ENCODE measurements at places on chromosomes 3 and 15.

- DNase-seq, result no peak
Measured at GRCh38 chr3:98581474-98581873, 11.9 kb downstream of the CPOX start.

DNA sequence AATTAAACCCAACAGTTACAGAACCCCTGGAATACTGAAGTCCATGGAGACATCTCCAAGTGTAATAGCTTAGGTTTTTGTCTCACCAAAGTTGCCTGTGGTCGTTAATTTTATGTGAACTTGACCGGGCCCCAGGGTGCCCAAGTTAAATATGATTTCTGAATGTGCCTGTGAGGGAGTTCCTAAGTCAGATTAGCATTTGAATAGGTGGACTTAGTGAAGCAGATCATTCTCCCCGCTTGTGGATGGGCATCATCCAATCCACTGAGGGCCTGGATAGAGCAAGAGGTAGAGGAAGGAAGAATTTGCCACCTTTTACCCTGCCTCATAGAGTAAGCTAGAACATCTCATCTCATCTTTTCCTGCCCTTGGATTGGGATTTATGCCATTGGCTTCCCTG, 203.0 kb downstream of the MYRIP start:
- no peak for DNase-seq

- DNase-seq, result no peak
Measured at GRCh38 chr3:58261954-58262666, 24.5 kb downstream of the ABHD6 start.

GRCh38 chr15:75091814-75092213, 68.4 kb downstream of the PPCDC start:
- no peak for DNase-seq

DNA sequence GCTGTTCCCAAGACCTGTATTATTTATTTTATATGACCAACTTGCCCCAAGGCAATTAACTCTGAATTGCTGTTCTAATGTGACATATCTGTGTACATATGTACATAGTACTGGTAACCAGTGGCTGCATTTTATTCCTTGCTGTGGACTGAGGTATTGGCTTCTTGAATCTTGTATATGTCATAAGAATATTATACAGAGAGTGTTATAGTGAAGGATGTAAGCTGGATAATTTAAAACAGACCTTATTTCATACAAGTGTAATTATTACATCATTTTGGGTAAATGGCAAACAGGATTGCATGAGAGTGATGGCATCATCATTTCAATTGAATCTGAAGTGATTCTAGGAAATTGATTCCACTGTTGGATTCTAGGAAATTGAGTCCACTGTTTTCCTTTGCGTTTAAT, 32.9 kb downstream of the B3GALNT1 start:
- DNase-seq, result no peak

GRCh38 chr3:43858294-43858701, 167.6 kb downstream of the ABHD5 start:
- DNase-seq, result no peak

DNA sequence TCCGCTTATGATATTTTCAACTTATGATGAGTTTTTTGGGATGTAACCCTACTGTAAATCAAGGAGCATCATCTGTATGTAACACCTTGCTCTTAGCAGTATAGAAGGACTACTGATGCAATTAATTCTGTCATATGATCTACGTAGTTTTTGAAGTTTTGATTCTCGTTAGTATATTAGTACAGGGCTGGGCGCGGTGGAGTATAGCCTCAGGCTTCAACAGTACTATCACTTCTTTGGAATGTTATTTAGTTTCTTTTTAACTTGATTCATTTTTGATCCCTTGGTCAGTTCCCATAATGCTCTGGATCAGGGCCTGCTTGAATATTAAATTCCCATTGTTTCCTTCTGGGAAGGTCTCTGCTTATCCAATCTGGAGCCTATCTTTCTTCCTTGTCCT, 23.9 kb upstream of the AP4E1 start:
- no peak for DNase-seq

DNA sequence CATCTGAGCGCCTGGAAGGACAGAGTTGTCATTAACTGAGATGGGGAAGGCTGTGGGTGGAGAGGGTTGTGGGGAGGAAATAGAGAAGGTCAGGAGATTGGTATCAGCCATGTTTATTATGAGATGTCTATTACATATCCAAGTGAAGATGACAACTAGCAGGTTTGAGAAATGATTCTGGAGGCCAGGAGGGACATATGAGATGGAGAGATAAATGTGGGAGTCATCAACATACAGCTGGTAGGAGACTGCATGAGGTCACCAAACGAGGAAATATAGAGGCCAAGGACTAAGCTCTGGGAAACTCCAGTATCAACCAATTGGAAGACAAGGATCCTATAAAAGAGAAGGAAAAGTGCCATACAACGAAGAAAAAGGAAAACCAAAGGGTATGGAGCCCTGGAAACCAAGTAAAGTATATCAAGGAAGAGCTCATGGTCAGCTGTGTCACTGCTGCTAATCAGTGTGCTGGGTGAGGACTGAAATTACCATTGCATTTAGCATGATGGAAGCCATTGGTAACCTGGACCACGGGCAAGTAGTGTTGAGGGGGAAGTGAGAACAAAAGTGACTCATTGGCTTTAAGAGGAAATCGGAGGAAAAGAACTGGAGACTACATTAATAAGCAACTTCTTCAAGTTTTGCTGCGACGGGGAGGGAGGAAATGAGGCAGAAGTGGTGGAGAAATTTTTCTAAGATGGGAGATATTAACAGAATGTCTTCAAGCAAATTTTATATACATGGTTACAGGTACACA, 14.0 kb upstream of the UACA start:
- DNase-seq, result no peak

DNA sequence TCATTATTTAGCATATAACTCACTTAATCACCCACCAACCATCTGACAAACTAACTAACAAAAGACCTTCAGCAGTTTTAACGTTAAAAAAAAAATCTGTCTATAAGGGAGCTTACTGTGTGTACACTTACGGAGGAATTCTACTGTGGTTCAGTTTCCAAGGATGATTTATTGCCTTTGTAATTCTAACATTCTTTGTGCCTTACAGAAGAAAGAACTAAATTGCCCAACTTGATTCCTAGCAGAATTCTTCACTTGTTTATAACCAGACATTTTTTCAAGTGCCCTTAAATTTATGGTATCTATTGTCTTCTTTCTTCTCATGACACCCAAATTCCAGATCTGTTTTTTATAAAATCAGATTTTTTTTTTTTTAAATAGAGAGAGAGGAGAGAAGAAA, 119.7 kb upstream of the IGSF10 start:
- DNase-seq, result no peak

DNA sequence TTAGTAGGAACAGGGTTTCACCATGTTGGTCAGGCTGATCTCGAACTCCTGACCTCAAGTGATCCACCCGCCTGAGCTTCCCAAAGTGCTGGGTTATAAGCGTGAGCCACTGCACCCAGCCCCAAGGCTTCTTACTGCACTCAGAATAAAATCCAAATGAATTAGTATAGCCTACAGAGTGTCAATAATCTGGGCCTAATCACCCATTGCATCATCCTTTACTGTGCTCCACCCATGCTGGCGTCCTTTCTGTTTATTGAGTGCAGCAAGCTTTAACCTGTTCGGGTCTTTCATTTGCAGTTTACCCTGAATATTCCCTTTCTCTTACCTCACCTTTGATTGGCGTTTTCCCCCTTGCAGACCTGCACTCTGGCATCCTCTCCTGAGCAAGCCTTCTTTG, 77.7 kb downstream of the CEP63 start:
- DNase-seq, result no peak

- no peak for DNase-seq
Measured at GRCh38 chr3:10945683-10946287, 46.8 kb upstream of the SLC6A1 start.

GRCh38 chr3:45145681-45146614, at the start of gene CDCP1:
Gene CDCP1, minus strand, starts transcription at chr3:45146378. Its CDS starts 91 bp downstream, at chr3:45146287.
- DNase-seq, result no peak

DNA sequence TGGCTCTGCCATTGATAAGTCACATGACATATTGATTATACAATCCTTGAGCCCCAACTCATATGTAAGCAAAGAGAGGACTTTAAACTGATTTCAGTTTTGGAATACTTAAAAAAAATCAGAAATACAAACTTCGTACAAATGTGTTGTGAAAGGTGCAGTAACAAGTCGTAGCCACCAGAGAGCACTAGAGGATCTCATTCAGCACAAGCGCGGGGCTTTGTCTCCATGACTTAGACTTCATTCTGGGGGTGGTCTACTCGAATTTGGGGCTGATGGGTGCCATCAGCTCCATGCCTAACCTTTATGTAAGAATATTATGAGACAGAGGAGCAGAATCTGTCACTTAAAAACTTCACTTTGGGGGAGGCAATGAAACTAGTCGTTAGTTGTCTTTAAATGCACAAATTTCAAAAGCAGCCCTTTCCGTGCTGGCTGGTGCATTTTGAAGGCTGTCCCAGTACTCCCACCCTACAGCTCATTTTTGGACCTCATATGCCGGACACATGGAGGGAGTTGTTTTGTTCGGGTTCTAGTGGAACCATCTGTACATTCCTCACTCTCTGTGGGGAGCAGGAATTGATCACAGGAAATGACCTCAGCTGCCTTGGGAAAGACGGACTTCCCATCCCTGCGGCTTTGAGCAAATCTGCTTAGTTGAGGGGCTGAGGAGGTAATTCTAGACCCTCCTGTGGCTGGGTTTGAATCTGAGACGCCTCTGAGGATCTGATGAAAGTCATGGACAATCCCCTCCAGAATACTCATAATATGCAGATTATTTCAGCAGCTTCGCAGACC, 27.5 kb upstream of the MASP1 start:
- no peak for DNase-seq

GRCh38 chr15:52424856-52425431, 103.7 kb downstream of the MYO5A start:
- no peak for DNase-seq

DNA sequence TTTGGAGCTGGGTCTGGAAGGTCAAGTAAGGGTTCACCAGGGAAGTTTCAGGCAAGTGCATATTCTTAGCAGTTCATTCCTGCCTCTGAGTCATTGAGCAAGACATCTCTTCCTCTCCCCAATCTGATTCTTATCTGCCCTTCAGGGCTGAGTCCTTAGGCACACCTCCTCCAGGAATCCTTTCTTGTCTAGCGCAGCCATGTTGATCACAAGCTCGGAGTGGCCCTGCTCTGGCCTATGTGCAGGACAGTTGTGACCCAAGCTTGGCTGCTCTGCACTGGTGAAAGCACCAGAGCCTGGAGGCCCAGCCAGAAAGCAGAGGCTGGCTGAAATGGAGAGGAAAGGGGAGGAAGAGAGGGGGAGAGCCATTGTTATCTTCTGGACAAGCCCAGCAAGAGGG, 30.9 kb upstream of the MRPS22 start:
- DNase-seq, result no peak

DNA sequence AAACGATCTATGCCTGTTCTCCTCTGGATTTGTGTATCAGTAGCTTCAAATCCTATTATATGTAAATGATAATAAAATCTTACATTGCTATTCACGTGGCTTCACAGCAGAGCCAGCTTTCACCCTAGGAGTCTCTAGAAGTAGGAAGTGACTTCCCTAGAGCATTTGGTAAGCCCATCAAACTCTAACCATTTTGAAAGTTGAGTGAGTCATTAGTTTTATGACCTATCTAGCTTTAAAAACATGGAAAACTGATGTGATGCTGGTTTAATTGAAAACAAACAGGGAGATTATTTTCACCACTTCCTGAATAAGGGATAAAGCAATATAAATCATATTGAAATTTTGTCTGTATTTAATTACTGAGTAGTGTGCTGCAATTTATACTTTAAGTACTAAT, 275.2 kb downstream of the EPHA6 start:
- no peak for DNase-seq

DNA sequence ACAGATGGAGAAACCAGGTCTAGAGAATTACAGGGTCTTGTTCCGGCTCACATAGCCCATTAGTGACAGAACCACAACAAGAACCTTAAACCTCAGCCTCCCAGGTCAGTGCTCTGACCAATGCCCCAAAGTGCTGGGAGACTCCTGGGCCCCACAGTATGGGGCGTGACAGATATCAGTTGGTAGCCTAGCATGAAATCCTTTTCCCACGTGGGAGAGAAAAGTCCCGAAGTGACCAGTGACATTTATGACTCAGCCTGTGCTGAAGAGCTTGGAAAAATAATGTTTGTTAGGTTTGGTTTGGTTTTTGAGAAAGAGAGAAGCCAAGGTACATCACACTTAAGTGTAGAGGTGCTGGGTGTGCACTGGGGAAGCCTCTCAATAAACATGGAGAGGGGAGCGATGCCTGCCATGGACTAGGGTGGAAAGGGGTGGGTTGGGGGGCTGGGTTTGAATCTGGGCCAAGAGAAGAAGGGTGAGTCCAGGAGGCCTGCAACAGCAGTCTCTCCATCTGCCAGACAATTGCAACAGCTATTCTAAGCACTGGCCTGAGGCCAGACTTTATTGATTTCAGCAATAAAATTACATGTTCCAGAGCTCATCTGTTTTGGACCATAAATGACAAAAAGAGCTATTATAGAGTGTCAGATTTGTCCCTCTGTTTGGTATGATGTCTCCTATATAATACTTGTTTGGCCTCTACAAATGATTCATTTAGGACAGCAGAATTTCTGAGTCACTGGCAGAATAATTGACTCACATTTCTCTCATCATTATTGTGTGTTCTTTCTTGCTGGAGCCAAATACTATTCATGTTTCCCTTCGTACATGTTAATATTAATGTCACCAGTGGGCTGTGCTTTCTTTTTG, 43.4 kb downstream of the C2CD4A start:
- no peak for DNase-seq

DNA sequence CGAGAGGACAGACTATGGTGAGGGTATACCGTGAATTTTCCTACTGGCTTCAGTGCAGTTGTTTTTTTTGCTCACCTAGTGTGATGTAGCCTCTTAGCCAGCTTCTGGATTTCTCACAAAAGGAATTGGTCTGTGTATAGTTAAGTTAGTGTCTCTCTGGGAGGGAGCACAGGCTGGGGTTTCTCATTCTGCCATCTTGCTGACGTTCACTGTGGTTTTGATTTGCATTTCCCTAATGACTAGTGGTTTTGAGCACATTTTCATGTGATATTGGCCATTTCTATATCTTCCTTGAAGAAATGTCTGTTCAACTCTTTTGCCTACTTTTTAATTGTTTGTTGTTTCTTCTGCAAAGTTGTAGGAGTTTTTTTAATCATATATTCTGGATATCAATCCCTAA, 2.2 kb upstream of the CD86 start:
- DNase-seq, result no peak

DNA sequence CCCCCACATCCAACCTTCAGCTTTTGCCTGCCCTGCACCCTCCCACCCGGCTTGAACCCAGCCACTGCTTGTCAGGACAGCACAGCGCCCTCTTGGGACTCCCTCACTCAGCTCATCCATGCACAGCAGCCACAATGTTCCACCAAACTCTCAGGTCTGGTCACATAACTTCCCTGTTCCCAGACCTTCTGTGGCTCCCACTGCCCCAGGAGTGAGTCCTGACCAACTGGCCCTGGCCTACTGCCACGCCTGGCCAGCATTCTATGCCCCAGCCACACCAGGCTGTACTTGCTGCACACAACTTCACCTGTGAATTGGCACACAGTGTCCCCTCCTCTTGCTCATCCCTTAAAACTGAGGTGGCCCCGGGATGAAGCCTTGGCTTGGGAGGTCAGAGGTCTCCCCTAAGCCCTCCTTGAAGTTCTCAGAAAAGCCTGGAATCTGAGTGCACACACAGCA, 21.0 kb downstream of the PLXNB1 start:
- DNase-seq, result no peak
